Naive thymus-derived CD8-positive, alpha-beta T cell (primary cell): ENCODE measurements at places on chromosomes 3 and 15.

DNA sequence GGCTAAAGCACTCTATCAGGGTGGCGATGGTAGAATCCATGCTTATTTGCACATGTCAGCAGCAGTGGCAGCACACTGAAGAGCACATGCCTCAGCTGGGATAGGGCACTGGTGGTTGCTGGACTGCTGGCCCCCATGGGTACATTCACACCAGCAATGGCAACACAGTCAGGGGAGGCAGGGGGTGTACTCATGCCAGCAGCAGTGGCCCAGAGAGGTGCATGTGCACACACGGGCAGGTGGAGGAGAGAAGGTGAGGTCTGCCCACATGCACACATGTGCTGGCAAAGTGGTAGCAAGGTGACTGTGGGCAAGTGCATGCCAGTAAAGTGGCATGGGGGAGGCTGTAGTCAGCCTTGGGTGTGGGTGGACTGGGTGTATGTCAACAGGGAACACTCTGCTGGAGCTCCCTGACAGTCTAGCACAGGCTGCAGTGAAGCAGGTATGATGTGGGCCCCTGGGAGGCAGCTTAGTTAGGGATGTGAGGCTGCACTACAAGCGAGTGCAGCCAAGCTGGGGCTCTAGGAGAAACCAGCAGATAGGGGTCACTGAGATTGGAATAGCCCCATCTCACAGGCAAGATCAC is 53.9 kb upstream of the NPAP1 start:
- H3K27ac ChIP-seq, result no peak overlapping the region
- no peak overlapping the region for H3K4me3 ChIP-seq
- no peak for DNase-seq

DNA sequence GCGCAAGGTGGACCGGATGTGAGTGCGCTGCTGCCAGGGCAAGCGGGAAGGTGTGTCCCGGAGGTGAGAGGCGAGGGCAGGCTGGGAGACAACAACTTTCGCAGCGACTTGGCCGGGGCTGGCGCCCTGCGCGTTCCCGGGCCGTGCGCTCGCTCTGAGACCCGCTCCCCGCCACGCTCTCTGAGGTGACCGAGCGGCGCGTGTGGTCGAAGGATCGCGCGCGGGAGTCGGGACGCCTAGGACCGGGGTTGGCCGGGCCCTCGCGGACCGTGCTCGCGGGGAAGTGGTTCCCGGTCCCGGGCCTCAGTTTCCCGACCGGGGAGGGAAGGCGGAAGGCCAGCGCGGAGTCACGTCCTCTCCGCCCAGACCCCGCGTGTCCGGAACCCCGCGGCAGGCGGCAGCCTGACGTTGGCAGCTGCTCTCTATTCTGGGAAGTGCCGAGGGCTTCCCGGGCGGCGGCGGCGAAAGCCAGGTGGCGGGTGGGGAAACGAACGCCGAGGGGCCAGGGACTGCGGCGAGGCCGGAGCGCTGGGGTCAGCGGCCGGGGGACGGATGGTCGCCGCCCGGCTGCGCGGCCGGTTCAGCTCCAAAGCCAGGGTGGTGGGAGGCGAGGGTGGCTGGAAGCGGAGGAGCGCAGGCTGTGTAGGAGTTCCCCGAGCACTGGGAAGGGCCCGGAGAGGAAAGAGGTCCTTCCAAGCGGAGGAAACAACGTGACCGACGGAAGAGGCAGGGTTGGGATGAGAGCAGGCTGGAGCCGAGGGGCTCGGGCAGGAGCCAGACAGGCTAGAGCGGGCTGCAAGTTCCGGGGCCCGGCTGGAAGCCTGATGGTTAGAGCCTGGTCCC is 1.0 kb upstream of the IGF2BP2 start:
- peaks cover 10% of the 10 kb centered on the region for H3K4me1 ChIP-seq
- H3K27ac ChIP-seq, result no peak overlapping the region
- peaks cover 1% of the 10 kb centered on the region for H3K36me3 ChIP-seq
- no peak for DNase-seq
- H3K27me3 ChIP-seq, result peaks cover 76% of the 10 kb centered on the region

DNA sequence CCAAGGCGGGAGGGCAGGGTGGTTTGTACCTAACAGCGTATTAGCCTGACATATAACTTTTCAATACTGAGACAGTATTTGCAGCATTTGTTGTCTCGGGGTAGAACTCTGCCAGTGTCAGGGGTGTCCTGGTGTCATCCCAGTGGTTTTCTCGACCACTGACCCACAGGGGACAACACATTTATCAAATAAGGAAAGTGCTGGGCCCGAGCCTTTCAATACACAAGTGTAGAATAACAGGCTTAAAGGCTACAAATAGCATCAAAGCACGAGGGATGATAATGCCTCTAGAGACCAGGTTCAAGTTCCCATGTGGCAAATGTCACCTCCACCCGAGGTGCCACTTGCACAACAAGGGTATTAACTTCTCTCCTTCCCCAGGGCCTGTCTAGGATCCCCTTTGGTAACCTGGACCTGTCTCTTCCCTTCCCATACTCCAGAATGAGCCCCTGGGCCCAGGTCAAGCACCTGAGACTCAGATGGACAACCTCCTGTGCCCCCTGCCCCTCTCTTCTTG is 9.5 kb upstream of the SLC6A6 start:
- no peak overlapping the region for H3K4me3 ChIP-seq
- H3K4me1 ChIP-seq, result peaks cover 10% of the 10 kb centered on the region
- H3K27ac ChIP-seq, result no peak overlapping the region

- no peak for DNase-seq
- peaks cover 10% of the 10 kb centered on the region for H3K36me3 ChIP-seq
- peaks cover 92% of the 10 kb centered on the region for H3K4me1 ChIP-seq
- no peaks in the 10 kb centered on the region for H3K27me3 ChIP-seq
- peak overlapping the region; percentile 99 for H3K27ac ChIP-seq
Observed at GRCh38 chr3:71432044-71432975, 151.2 kb downstream of the FOXP1 start.

GRCh38 chr15:81516461-81516860 is 142.4 kb upstream of the TMC3 start:
- H3K27me3 ChIP-seq, result peaks cover 12% of the 10 kb centered on the region
- no peak for DNase-seq
- H3K27ac ChIP-seq, result no peak overlapping the region
- no peak overlapping the region for H3K4me3 ChIP-seq

- DNase-seq, result no peak
- H3K36me3 ChIP-seq, result peaks cover 7% of the 10 kb centered on the region
- peaks cover 54% of the 10 kb centered on the region for H3K4me1 ChIP-seq
- no peaks in the 10 kb centered on the region for H3K27me3 ChIP-seq
- no peak overlapping the region for H3K4me3 ChIP-seq
Observed at GRCh38 chr3:101377209-101377608, 56.8 kb upstream of the IMPG2 start.

GRCh38 chr3:150798122-150798618 is 35.2 kb upstream of the SIAH2 start:
- peaks cover 3% of the 10 kb centered on the region for H3K27me3 ChIP-seq
- H3K27ac ChIP-seq, result no peak overlapping the region
- H3K36me3 ChIP-seq, result no peaks in the 10 kb centered on the region
- peaks cover 5% of the 10 kb centered on the region for H3K4me1 ChIP-seq

- peaks cover 6% of the 10 kb centered on the region for H3K4me1 ChIP-seq
- DNase-seq, result no peak
- no peak overlapping the region for H3K4me3 ChIP-seq
Observed at GRCh38 chr3:124840331-124840730, 46.8 kb downstream of the ITGB5 start.

GRCh38 chr3:99868311-99868646 is 50.6 kb downstream of the CMSS1 start:
- peaks cover 2% of the 10 kb centered on the region for H3K27me3 ChIP-seq
- H3K4me1 ChIP-seq, result peaks cover 28% of the 10 kb centered on the region
- DNase-seq, result no peak
- H3K4me3 ChIP-seq, result no peak overlapping the region
- H3K36me3 ChIP-seq, result peaks cover 6% of the 10 kb centered on the region
- H3K27ac ChIP-seq, result no peak overlapping the region

DNA sequence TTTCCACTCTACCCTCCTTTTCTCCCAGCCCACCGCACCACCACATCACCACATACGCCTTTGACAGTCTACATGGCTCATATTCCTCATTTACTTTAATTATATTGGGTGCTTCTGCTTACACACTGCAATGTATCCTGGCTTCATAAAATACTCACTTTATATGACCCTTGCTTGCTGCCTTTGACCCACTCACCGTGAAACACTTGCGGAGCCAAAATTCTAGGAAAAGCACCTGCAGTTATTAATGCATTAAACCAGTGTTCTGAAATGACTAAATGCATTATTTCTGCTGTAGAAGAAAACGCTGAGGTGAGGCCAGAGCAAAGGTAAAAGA is 217.5 kb upstream of the ICE2 start:
- no peak overlapping the region for H3K27ac ChIP-seq
- no peaks in the 10 kb centered on the region for H3K27me3 ChIP-seq
- H3K36me3 ChIP-seq, result no peaks in the 10 kb centered on the region
- peaks cover 17% of the 10 kb centered on the region for H3K4me1 ChIP-seq
- H3K4me3 ChIP-seq, result no peak overlapping the region

DNA sequence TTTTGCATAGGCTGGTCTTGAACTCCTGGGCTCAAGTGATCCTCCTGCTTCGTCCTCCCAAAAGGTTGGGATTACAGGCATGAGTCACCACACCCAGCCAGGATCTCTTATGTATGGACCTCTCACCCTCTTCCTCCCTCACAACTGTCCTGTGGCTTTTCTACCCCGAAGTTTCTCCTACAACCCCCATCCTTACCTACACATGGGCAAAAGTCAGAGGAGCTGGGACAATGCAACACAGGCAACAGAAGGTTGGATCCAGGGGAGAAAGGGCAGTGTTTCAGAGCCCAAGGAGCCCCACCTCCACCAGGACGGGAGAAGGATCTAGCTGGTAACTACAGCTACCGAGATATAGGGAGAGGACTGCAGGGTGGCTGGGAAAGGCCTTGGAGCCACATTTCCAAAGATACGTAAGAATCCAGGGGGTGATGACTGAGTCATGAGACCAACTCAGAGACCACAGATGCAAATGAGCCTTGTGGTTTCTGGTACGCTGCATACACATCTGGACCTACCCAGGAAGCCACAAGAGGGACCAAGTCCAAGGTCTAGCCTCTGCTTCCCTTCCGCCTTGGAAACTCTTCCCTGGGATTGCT is 13.6 kb downstream of the IGDCC4 start:
- H3K27ac ChIP-seq, result no peak overlapping the region
- H3K4me1 ChIP-seq, result peaks cover 2% of the 10 kb centered on the region
- H3K27me3 ChIP-seq, result peaks cover 19% of the 10 kb centered on the region
- no peak overlapping the region for H3K4me3 ChIP-seq
- H3K36me3 ChIP-seq, result no peaks in the 10 kb centered on the region
- no peak for DNase-seq

DNA sequence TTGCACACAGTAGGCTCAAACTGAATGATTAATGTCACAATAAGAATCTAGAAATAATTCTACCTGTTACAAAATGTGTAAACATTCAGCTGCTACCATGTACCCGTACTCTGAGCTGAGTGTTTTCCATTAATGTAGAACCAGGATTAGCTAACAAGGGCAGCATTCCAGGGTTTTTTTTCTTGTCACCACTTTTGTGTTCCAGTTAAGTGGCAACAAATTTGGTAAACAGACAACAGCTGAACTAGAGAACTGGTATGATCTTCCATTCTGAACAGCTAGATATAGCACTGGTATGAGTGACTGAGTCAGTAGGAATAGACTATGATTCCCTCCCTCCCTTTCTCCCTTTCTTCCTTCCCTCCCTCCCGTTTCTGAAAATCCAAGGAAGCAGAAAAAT is 229.4 kb downstream of the CD47 start:
- no peak overlapping the region for H3K4me3 ChIP-seq
- peaks cover 2% of the 10 kb centered on the region for H3K4me1 ChIP-seq
- H3K27ac ChIP-seq, result no peak overlapping the region

DNA sequence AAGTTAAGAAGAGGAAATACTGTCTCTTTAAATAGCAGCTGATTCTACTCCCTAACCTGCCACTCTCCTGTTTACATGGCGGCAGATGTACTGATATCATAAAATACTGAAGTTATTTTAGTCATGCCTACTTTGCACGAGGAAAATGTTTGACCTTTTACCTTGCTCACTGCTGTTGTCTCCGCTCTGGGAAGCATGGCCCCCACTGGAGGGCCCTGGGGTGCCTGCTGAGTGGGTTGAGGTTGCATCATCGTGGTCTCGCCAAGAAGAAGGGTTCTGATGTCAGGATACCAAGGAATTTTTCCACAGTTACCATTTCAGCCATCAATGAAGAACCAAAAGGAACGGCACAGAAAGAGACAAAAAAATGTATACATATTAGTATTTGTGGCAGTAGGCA is 16.7 kb downstream of the MEIS2 start:
- no peak overlapping the region for H3K27ac ChIP-seq
- no peak for DNase-seq
- H3K27me3 ChIP-seq, result peaks cover 12% of the 10 kb centered on the region
- H3K4me3 ChIP-seq, result no peak overlapping the region
- H3K4me1 ChIP-seq, result no peaks in the 10 kb centered on the region

DNA sequence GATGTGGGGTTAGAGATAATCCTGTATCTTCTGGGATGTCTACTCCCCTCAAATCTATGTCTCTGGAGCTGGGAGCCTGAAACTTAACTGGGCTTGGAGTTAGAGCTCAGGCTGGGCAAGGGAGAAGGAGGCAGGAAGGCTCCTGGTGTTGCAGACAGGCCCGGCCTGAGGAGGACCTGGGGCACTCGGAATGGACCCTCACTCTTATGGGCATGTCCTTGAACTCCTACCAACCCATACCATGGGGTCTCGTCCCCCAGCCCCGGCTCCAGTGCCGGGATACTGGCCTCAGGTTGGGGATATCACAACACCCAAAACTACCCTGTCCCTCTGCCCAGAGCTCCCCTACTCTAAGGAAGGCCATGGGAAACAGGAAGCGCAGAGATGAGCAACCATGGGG is 45.2 kb downstream of the SCN5A start:
- no peaks in the 10 kb centered on the region for H3K36me3 ChIP-seq
- H3K27me3 ChIP-seq, result no peaks in the 10 kb centered on the region
- no peak overlapping the region for H3K4me3 ChIP-seq
- no peaks in the 10 kb centered on the region for H3K4me1 ChIP-seq

GRCh38 chr15:30922480-30923311 is 19.0 kb downstream of the FAN1 start:
- H3K27ac ChIP-seq, result no peak overlapping the region
- H3K27me3 ChIP-seq, result no peaks in the 10 kb centered on the region
- peaks cover 93% of the 10 kb centered on the region for H3K36me3 ChIP-seq
- H3K4me1 ChIP-seq, result no peaks in the 10 kb centered on the region

DNA sequence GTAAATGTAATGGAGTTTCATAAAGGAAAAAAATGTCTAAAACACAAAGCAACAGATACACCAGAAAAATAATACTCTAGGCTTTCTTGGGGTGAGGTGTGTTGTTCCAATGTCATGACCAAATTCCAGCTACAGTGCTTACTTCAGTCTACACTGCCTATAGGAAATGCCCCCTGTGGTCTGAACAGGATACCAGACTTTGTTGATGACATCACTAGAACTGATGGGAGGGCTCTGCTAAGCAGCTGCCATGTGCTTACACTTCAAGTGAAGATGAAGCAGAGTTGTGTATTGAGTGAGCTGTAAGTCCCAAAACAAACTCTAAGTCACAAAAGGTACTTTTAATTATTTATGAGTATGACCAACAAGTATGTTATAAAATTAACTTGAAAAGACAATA is 456.1 kb upstream of the IL12A start:
- no peak for DNase-seq
- no peak overlapping the region for H3K27ac ChIP-seq
- no peaks in the 10 kb centered on the region for H3K36me3 ChIP-seq

GRCh38 chr15:98518823-98519561 is 129.3 kb upstream of the IGF1R start:
- no peak overlapping the region for H3K4me3 ChIP-seq
- DNase-seq, result peak; percentile 62
- H3K27me3 ChIP-seq, result peaks cover 2% of the 10 kb centered on the region
- no peaks in the 10 kb centered on the region for H3K36me3 ChIP-seq
- H3K27ac ChIP-seq, result no peak overlapping the region
